Caudate nucleus (tissue), 63 donors: ENCODE measurements at places on chromosomes 6 and 20.

DNA sequence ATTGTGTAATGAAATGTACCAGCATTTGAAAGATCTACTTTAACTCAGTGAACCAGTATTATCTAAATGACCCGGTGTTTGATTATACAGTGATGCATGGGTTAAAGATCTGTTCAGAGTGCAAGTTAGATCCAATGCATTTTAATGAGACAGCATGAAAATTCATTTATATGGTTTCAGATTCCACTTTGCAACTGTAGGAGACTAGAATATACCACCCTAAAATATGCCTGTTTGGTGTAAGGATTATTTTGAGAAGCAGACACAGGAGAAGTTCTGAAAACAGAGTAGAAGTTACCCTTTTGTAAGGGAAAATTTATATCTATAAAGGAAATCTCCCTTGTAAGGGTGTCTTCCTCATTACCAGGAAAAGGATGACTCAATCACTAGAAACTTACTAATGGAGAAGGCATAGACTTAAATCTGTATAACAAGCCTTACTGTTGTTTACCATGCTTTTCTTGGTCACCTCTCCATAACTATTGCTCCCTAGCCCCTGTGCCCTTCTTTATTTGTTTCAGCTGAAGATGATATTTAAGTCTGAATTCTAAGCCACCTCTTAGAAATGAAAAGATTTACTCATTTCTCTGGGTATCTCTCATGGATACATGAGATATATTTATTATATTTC lies 105.4 kb downstream of the NCOA3 start:
- DNase-seq: no peak

DNA sequence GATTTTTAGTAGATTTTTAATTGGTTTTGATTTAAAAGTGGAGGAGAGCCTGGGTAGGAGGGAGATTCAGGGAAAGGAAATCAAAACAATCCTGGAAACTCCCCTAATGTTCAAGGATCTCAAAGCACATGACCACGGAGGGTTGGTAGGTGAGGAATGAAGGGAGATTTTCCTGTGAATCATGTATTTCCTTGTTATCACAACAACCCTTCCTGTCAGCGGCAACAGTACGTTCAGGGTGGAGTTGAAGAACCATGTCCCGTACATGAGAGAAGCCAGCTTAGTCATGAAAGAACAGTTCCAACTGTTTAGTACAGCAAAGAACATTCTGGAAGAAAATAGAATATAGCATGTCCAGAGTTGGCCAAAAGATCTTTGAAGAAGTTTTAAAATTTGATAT lies 79.4 kb upstream of the SCAF8 start:
- no peak for DNase-seq

DNA sequence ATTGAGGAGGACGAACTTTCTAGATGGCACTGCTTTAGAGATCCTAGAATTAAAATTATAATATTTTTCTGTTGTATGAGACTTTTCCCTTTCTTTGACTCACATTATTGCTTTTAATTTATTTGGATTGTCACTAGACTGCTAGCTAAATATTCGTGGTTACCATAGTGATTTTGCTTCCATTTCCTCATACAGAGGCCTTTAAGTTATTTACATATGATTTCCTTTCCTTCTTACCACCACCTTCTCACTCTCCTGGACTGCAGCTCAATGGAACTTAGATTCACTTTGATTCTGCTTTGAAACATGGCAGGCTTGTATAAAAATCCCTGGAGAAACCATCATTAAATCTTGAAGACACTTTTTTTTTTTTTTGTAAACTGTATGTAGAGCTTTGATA lies 222.9 kb downstream of the LAMA2 start:
- no peak for DNase-seq

DNA sequence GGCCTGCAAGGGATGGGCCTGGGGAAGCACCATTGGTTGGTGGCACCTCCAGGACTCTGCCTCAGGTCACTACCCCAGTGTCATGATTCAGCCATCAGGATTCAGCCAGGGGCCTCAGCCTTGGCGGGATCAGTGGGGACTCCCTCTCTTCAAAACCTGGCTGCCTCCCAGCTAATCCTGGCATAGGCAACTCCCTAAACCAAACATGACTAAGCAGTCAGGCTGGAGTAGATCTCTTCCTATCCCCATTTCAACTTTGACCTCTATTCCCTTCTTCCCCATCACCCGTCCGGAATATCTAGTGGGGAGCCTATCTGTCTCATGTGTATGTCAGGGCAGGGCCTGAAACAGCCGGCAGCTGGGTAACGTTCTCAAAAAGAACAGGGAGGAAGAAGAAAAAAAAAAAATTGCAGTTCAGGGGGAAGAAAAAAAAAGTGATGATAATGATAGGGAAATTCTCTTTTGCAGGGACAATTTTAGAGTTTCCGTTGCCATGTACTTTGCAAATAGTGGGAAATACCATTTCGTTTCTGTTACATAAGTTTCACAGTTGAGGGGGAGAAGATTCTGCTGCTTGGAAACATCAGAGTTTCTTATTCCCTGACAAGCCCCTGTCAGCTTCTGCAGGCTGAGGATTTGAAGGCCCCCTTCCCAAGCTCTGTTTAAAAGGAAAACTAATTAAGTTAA lies 4.1 kb upstream of the PREX1 start:
- peak; percentile 57 for DNase-seq

DNA sequence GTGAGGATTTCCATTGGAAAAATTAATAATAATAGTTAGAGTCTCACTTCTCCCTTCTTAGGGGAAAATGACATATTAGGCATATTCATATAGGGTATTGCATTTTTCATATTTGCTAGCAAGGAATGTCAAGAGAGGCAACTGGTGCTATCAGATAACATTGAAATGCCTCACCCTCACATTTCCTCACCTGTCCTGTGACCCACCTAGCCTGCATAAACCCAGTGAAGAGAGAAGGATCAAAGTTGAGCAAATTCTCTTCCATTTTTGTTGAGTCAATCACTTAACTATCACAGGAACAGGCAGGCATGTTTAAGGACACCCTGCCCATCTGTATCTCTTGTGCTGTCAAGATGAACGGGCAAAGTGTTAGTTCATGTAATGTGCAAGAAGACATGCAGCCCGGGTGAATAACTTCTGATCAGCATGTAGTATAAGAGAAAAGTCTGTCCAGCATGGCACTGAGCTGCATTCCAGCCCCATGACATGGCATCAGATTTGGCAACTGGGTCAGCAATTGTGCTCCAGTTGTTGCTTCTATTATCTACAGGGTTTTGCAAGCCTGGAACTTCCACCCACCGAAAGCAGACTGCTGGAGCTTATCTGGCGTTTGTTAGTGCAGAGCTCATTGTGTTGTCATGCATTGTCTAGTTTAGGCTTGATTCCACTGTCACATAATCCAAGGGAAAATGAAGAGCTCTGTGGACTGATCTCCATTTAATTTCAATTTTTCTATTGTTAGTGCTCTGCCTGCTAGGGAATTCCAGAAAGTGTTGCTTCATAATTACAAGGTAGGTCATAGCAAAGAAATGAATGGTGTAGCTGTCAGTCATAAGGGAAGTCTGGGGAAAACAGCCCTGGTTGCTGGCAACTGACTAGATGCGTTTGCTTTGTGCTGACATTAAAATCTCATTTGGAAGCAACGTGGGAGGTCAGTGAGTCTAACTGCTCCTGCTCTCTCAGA lies 138.4 kb upstream of the TNFAIP3 start:
- no peak for DNase-seq

GRCh38 chr20:42063141-42063540 lies 445.0 kb upstream of the CHD6 start:
- DNase-seq: no peak

DNA sequence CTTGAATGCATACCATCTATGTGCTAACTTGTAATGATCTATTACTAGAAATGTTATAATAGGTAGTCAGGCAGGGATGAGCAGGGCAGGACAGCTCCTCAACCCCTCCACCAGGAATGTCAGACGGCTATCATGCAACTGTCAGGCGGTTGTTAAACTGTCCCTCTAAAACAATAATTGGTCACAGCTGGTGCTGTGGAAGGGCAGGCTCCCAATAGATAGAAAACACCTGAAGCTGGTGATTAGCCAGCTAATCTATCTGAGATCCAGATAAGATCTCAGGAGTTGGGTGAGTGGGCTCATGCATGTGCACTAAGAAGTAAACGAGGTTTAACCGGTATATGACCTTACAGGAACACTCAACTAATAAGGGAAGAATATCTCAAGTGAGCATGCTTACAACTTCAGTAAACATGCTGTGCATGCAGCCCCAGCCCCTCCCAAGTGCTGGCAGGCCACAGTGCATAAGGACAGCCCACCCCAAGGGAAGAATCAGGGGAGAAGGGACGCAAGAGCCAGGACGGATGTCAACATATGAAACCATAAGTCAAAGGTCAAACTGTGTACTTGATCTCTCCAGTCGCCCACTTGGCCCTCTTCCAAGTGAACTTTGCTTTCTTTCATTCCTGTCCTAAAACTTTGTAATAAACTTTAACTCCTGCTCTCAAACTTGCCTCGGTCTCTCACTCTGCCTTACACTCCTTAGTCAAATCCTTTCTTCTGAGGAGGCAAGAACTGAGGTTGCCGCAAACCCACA lies 566.2 kb upstream of the NRSN1 start:
- DNase-seq: no peak

- DNase-seq: no peak
Observed at GRCh38 chr6:170454512-170455285, 98.4 kb downstream of the PSMB1 start.

DNA sequence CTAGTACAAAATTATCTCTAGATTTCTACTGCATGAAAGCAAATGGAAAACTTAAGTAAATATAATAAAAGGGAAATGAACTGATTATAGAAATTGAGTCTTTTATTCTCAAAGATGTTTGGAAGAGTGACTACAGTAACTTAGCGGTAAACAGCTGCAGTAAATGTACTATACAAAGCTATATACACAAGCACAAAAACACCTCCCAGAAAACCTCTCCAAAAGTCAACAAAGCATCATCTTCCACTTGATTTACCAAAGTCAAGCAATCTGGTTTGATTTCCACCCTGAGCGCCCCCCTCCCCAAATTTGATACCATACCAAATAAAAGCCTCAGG lies 142.1 kb upstream of the SHLD1 start:
- no peak for DNase-seq

DNA sequence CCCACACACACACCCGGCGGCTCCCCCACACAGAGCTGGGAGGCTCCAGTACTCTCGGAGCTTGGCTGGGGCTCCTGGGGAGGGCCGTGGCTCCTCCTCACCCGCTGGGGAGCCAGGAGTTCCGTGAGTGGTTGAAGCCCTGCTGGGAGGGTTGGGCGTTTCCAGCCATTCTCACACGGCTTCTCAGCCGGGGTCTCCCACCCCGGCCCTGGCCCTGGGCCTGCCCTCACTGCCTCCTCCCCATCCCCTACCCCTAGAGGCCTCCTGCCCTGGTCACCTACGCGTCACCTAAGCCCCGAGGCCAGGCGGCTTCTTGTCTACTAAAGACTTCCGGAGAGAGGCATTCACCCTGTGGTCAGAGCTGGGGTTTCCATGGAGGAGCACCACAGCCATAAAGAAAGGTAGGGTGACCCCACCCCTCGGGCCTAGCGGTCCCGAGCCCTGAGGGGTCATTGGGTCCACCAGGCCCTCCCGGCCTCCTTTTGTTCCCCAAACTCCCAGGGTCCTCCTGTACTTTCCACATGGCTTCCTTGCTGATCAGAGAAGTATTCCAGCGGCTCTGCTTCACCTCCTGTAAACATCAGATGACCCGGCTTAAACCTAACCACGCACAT lies 99.3 kb downstream of the TTLL2 start:
- no peak for DNase-seq
